CD8-positive, alpha-beta T cell (primary cell): ENCODE measurements at places on chromosomes 2 and 18. TPM values are rescaled to one million over a fixed set of nuclear protein-coding genes. Genes with fewer than 3 reads are reported as not detected.

The G6PC2 gene
- total RNA-seq: not detected

The RMDN2 gene
- 3.4 TPM for total RNA-seq

The MERTK gene
- 0.11 TPM for total RNA-seq

DNA sequence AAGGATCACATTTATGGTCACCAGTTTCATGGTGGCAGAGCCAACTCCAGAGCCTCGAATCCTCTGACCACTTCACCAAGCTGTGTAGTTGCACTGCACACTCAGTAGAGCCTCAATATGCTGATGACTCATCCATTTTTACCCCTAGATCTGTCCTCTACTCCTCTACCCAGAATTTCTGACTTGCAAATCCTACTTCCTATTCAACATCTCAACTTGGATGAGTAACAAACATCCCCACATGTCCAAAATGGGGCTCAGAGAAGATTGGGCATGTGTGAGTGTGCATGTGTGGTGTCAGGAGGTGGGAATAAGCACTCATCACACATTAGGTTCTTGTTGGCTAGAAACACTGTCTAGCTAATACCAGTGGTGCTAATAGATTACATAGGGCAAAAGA, 57.8 kb upstream of the IGFBP2 start:
- no peak for DNase-seq

GRCh38 chr2:209556354-209556961, 132.6 kb downstream of the MAP2 start:
- DNase-seq: no peak

- DNase-seq: no peak
These were observed 262.7 kb upstream of the EPAS1 start for GRCh38 chr2:46034535-46034934.

DNA sequence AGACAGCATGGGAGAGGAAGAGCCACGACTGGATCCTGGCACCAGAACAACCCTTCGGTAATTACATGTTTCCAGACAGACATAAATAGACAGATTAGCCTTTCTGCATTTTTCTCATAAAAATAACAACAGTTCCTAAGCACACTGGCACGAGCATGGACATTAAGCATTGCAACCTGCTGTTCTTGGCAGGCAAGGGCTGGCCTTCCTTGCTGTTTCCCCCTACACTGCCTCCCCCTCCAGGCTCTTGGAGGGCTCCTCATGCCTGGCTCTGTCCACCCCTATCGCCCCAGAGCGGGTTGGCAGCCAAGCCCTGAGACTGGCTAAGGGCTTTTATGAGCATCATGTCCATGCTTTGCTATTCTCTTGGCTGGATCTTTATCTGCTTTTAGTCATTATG, 89.6 kb downstream of the TTC32 start:
- DNase-seq: no peak

DNA sequence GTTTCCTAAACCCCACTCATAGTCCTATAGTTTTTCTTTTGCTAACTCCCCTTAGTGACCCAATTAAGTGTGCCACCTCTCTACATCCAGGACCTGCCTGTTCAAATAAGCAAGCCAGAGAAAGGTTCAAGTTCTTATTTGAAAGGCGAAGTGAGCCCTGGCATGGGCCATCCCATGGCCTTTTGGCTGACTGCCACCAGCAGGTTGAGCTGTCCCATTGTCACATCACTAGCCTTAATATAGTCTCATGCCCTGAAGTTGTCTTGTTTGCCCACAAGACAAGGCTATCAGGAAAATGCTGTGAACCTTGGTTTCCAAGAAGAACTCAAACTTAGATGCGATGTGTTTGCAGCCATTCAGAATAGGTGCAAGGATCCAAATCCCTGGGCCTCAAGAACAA, 158.8 kb downstream of the SH3RF3 start:
- DNase-seq: no peak

GRCh38 chr2:8571301-8571791, 110.5 kb upstream of the ID2 start:
- no peak for DNase-seq

DNA sequence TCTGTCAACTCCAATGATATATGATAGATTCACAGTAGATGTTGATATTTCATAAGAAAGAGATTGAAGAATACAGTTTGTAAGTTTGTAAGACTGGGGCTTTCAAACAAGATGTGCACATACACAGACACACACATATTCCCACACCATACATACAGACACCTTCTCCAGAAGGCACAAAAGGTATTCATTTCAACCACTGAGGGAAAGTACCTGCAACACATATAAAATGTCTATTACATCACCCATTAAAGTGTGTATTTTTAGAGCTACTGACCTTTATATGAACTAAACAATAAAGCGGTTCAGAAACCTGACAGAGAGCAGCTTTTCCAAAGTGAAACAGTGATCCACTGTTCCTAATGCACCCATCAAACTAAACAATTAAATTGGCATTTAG, 53.3 kb downstream of the CCDC148 start:
- no peak for DNase-seq

DNA sequence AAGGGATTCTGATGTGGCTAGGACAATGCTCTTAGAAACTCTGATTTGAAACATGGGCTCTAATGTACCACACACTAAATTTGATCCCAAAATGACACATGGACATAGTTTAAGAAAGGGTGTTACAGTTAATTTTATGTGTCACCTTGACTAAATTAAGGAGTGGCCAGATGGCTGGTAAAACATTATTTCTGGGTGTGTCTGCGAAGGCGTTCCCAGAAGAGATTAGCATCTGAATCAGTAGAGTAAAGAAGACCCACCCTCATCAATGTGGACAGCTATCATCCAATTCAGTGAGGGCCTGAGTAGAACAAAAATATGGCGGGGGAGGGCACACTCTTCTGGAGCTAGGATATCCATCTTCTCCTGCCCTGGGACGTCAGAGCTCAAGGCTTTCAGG, 283.1 kb upstream of the CHAC2 start:
- DNase-seq: no peak

GRCh38 chr18:69757733-69758132, 189.9 kb downstream of the CD226 start:
- no peak for DNase-seq

DNA sequence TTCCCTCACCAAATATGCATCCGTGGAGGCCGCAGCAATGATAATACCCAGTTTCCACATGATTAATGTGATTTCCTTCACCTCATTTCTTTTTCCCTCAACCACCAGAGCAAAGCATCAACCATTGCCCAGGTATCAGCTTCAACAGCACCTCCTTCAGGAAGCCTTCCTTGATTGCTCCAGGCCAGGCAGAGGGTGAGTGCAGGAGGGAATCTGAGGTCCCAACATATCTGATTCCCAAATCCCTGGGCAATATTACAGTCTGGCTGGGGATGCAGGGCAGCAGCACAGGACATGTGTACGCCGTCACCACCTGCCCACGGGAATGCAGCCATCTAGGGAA, 142.4 kb upstream of the MYCN start:
- DNase-seq: no peak
